ENCODE measurements at places on chromosomes 4 and X. TPM values are rescaled to one million over a fixed set of nuclear protein-coding genes. Genes with fewer than 3 reads are reported as not detected.

The PCDH7 gene
- total RNA-seq = 40.7 TPM

The AMBN gene
- 0.68 TPM for total RNA-seq

GRCh38 chr4:117042962-117043361 lies 42.4 kb downstream of the TRAM1L1 start:
- DNase-seq = no peak

- DNase-seq = no peak
Observed at GRCh38 chrX:19188566-19188965, 66.3 kb upstream of the ADGRG2 start.

GRCh38 chr4:26161030-26161824 lies 159.6 kb upstream of the RBPJ start:
- DNase-seq = no peak

GRCh38 chr4:151530783-151531182 lies 121.8 kb downstream of the FHIP1A start:
- DNase-seq = no peak

- DNase-seq = no peak
Observed at GRCh38 chrX:106875151-106875550, 28.0 kb downstream of the RIPPLY1 start.

The SYNPO2 gene
- total RNA-seq = 13.3 TPM

The DNAAF6 gene
- total RNA-seq = not detected

DNA sequence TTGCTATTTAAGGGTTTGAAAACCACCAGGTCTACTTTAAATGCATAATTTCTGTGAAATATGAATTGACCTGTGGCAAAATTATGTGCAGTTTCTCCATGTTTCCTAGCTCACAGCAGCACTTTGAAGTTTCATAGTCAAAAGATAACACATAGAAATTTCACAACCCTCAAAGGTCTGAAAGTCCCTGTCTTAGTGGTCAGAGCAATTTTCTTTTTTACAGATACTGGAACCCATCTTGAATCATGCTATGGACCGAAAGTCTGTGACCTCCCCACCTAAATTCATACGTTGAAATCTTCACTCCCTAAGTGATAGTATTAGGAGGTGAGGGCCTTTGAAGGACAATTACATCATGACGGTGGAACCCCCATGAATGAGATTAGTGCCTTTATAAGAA lies 240.4 kb upstream of the BMP3 start:
- DNase-seq = no peak

- no peak for DNase-seq
Observed at GRCh38 chrX:133215017-133215416, 3.1 kb downstream of the TFDP3 start.

DNA sequence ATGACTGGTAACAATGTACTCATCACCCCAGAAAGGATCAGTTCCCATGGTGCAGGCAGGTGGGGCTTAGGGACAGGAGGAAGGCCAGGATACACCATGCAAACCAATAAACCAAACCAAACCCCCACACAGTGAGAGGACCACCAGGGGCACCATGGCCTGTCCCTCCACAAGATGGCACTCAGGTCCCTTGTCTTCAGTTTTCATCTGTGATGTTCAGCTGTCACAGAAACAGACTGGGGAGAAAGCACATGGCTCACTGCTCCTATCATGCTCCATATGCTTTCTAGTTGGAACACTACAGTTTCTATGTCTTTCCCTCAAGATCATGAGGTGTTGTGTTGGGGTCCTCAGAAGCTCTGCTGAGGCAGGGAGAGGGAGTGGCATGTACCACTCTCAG lies 10.1 kb downstream of the HS3ST1 start:
- DNase-seq = no peak

- DNase-seq = peak; percentile 62
Observed at GRCh38 chrX:802846-803245, 172.3 kb downstream of the SHOX start.

GRCh38 chr4:163810755-163811154 lies 316.3 kb downstream of the TMA16 start:
- DNase-seq = no peak

DNA sequence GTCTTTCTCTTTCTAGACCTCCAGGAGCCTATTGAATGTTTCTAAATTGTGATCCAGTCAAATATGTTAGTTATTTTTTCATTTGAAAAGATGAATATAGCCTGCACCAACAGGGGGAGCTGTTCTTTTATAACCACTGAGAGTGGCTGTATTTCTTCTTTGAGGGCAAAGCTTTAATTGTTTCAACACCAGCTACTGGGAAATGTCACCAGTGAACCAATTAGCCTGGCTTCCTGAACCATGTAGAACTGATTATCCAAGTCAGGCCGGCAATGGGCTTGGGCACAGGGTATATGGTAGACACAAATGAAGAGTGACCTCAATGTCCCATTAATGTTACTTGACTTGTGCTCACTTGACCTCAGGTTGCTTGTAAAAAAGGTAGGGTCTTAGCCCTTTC lies 4.8 kb upstream of the DAPP1 start:
- DNase-seq = no peak

- no peak for DNase-seq
Observed at GRCh38 chr4:43682551-43682950, 766.1 kb downstream of the KCTD8 start.

- DNase-seq = no peak
Observed at GRCh38 chr4:118814058-118814457, 21.9 kb downstream of the SEC24D start.

GRCh38 chrX:119189595-119189994 lies 46.5 kb upstream of the PGRMC1 start:
- DNase-seq = peak; percentile 24

GRCh38 chr4:122118243-122118642 lies 33.9 kb upstream of the BLTP1 start:
- DNase-seq = no peak

- no peak for DNase-seq
Observed at GRCh38 chr4:186134861-186135260, 30.4 kb downstream of the FAM149A start.

The LRAT gene
- total RNA-seq = 0.16 TPM

The MAOA gene
- 160 TPM for total RNA-seq

The WDR17 gene
- 0.32 TPM for total RNA-seq

- DNase-seq = no peak
Observed at GRCh38 chrX:155645180-155645579, 32.4 kb upstream of the TMLHE start.

The EOLA1 gene
- 13.4 TPM for total RNA-seq

The LGI2 gene
- total RNA-seq = 0.52 TPM

The GABRG1 gene
- total RNA-seq = not detected

DNA sequence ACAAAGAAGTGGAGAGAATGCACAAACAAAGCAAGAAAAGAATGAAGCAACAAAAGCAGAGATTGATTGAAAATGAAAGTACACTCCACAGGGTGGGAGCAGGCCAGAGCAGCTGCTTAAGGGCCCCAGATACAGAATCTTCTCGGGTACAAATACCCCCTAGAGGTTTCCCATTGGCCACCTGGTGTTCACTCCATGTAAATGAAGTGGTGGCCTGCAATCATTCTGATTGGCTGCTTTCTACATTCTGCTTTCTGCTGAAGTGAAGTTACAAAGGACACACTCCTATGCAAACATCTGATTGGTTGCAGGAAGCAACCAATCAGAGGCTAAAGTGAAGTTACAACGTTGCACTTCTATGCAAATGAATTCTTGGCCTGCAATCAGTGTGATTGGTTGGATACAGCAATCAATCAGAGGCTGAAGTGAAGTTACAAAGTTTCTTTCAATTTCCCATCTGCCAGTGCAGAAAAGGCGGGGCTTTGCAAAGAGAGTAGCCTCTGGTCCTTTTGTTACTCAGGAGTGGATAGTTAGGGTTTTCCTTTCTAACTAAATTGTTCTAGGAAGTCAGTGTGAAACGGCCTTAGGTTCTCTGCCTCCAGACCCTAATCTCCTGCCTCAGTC lies 19.0 kb upstream of the GPC4 start:
- no peak for DNase-seq

DNA sequence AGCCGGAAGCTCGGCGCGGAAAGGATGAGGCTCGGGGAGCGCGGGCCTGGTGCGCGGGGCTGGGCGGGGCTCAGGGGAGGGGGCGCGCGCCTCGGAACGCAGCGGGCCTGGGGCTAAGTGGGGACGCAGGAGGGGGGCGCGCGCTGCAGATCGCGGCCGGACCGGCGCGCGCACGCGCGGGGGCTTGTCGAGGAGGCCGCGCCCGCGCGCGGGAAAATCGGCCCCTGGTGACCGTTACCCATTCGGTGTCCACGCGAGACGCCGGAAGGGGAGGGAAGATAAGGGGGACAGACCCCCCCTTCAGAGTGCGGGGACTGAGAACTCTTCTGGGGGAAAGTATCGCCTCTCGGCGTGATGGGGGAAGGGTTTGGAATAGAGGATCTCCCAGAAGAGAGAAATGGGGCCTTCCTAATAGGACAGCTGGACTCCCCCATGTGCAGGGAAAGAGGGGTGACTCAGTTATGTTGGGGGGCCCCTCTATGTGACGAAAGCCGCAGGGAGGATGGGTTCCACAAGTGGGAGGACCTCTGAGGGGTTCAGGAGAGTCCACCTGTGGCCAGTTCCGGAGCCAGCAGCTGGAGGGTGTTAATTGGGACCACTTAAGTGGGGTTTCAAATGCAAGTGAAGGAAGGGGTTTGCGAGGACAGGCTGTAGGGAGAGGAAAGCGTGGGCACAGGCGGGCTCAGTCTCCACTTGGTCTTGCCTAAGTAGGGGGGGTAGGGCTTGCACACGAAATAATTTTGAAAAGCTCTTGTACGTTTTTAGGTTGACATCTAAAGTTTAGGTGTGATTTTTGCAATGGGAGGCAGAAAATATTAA lies 584 bp downstream of the SUV39H1 start:
- DNase-seq = no peak

DNA sequence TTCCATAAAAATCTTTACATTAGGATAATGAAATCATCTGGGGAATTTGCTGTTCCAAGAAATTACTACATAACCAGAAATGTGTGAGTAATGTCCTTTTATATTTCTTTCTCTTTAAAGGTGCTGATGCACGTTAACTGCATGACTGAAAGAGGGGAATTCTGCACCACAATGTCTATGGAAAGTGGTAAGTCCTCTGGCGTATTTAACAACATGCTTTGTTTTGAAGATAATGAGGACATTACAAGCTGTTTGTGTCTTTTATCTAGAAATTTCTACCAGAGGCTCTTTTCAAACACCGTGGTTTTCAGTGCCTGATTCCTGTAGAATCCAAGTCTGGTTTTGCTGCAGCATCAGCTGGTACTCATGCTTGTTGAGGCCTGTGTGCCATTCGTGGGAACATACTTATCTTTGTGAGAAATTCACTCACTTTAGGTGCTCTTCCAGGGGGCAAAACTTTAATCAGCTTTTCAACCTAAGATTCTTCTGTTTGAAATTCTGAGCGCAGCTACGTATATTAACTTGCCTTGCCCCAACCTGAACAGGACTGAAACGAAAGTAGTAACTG lies 257.2 kb downstream of the PDHA2 start:
- DNase-seq = no peak

The HSFX3 gene
- not detected for total RNA-seq

The CXCL11 gene
- total RNA-seq = not detected

The TRPC5OS gene
- not detected for total RNA-seq

DNA sequence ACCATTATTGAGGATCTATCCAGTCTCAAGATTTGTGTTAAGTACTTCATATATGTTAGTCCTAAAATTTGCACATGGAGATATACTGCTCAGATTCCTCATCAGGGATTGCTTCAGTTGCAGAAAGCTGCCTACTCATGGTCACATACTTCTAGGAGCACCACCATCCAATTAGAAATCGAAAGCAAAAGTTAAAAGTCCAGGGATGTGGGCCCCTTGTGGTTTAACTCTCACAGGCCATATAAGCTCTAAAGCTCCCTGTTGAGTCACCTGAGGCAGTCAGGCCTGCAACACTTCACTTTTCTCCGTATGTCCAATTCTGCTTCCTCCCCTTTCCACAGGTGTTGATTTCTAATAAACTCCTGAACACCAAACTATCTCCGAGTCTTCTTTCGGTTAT lies 84.2 kb downstream of the CNOT6L start:
- DNase-seq = no peak

The CFAP47 gene
- not detected for total RNA-seq

GRCh38 chr4:13893211-13893610 lies 265.7 kb upstream of the BOD1L1 start:
- no peak for DNase-seq

The NDP gene
- not detected for total RNA-seq

DNA sequence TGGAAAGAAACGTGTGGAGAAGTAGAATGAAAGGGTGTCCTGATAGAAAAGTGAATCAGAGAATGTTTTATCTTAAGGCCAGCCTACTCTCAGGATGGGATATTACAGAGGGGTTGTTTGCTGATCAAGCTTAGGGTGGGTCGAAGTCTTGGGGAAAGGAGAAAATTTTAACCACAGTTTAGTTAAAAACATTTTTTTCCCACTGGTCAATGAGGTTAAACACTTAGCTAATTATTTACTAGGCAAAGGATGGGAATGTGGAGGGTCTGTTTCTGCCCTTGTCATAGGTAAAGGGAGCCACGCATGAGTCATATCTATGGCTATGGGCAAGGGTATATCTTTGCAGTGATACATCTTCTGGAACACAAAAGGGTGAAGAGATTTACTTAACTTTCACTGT lies 16.1 kb upstream of the SULT1E1 start:
- DNase-seq = no peak

The ZNF182 gene
- 4.1 TPM for total RNA-seq

DNA sequence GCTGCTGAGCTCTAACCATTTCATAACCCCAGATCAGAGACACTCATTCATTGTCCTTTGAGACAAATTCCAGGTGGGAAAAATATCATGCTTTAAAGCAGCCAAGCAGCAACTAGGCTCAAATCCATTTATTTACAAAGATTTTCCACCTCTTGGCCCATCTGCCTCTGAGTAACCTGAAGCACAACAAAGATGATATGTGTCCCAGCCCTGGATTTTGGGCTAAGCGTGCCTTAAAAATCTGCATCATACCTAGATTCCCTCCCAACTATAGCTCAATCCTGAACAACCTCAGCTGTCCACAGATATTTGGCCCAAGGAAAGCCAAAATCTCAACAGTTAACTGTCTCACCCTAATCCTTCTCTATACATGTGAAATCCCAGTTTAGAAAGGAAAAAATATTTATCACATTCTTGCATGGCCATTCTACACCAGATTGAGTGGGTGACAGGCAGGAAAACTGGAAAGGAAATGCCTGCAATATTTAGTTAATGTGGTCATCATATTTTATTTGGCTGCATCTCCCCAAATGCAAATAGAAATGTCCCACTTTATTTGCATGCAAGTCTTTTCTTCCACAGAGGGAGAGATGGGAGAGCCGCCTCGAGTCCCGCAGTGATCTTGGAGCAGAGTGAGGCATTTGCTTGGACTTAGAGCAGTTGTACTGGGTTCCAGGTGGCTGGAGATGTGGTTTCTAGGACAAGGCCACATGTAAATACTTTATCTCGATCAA lies 146.4 kb upstream of the EOLA2 start:
- DNase-seq = no peak

DNA sequence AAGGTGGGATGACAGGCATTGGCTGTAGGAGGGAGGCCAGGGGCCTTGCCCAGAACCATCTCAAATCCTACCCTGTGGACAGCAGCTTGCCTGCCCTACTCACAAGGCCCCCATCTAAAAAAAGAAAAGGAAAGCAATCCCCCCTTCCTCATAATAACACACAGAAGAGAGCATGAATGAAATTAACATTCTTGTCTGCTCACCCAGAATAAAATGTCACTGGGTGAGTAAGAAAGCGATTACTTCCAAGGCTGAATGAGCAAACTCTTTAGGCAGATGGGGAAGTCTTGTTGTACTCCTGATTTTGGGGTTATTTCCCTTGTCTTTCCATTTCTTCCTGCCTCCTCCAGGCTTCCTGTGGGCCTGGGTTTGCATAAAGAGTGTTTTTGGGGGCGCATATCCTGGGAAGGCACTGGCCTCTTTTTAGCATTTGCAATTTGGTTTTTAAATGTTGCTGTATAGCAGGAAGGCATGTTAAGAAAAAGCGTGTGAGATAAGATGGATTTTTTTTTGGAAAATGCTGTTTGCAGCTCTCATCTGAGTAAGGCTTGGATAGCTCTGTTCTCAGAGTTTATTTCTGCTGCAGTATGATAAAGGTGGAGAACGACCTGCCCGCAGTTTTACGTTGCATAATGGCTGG lies 248.3 kb upstream of the GATB start:
- DNase-seq = no peak
